ENCODE measurements at places on chromosomes 4 and X.

DNA sequence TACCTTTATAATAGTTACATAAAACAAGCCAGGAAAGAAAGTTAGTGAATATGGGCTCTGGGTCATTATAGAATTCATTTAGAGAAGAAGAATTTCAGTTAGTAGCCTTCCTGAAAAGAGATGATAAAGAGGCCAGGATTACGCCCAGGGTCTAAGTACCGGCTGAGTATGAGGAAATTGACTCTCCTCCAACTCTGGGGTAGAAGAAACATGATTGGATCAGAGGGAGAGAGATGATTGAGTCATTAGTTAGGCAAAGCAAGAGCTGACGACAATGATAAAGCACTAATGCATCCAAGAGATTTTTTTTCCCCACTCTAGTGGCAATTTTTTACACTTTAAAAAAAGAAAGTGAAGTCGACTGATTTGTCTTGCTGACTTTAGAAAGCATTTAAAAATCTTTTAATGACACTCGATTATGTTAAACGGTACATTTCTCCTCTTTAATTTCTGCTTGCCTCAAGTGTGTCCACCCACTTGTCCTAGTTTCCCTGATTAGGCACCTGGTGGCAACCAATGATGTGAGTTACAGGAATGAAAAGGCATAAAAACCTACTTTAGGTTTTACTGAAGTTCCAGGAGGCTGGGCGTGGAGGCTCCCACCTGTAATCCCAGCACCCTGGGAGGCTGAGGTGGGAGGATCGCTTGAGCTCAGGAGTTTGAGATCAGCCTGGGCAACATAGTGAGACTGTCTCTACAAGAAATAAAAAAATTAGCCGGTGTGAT lies 37.3 kb upstream of the IGFBP7 start:
- DNase-seq: no peak

DNA sequence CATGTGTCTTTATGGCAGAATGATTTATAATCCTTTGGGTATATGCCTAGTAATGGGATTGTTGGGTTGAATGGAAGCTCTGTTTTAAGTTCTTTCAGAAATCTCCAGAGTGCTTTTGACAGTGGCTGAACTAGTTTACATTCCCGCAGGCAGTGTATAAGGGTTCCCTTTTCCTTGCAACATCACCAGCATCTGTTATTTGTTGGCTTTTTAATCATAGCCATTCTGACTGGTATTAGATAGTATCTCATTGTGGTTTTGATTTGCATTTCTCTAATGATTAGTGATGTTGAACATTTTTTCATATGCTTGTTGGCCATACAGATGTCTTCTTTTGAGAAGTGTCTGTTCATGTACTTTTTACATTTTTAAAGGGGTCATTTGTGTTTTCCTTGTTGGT lies 129.8 kb downstream of the TBCK start:
- DNase-seq: no peak

GRCh38 chrX:20995829-20996228 lies 378.4 kb upstream of the CNKSR2 start:
- DNase-seq: no peak

- DNase-seq: no peak
Measured at GRCh38 chr4:76758290-76758882, 139.6 kb downstream of the SOWAHB start.

GRCh38 chr4:27272217-27272616 lies 411.6 kb downstream of the STIM2 start:
- no peak for DNase-seq

GRCh38 chrX:21509912-21510311 lies 135.7 kb downstream of the CNKSR2 start:
- no peak for DNase-seq

GRCh38 chrX:50471390-50471789 lies 765 bp upstream of the DGKK start:
- no peak for DNase-seq

- no peak for DNase-seq
Measured at GRCh38 chr4:124151031-124151430, 561.5 kb downstream of the ANKRD50 start.
